ENCODE measurements at places on chromosomes 16 and 17.

- DNase-seq: peak; percentile 29
Measured at GRCh38 chr17:76132574-76133338, 8.3 kb downstream of the FOXJ1 start.

- no peak for DNase-seq
Measured at GRCh38 chr16:5442054-5442453, 344.5 kb upstream of the EEF2KMT start.

DNA sequence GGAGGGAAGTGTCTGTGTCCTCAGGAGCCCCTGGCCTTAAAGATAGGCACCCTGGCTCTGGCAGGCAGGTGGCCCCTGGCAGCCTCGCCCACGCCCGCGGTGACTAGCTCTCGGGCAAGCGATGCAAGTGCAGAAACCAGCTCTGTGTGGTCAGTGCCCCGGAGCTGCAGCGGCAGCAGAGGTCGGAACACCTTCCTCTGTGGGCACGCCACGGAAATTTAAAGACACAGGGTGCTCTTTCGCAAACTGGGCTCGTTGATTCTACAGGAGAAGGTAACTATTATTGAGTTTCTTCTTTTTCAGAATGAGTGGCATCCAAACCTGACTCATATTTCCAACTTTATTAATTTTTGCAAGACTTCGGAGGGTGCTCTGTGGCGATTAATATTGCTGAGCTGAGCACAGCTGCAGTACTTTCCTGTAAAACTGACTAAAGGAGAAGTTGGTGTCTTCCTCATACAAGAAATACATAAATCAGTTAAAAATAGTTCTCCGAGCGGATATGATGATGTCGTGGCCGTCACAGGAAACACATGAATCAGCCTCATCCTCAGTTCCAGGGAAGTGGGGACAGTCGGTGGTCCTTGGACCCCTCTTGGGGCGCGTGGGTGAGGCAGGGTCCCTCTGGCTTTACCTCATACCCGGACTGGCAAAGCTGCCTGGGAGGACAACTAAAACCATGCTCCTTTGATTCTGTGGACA, 120.2 kb downstream of the METRNL start:
- DNase-seq: no peak

GRCh38 chr17:9472094-9472493, 103.5 kb downstream of the STX8 start:
- DNase-seq: no peak

- no peak for DNase-seq
Measured at GRCh38 chr17:59786213-59786535, 78.7 kb downstream of the VMP1 start.

DNA sequence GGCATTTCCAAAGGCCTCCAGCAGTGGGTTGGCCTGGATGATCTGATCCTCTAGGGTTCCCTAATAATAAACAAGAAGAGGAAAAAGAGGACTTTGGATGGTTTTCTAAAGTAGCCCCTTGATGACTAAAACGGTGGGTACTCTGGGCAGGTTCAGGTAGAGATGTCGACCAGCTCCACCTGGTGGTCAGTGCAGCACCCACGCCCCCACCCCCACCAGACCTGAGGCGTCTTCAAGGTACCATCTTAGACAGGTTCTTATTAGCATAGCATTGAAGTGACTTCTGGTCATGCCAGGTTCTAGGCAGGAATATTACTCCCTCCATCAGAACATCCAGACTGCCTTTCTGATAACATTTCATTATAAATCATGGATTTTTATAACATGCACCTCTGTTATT, 15.0 kb downstream of the MYH13 start:
- no peak for DNase-seq

DNA sequence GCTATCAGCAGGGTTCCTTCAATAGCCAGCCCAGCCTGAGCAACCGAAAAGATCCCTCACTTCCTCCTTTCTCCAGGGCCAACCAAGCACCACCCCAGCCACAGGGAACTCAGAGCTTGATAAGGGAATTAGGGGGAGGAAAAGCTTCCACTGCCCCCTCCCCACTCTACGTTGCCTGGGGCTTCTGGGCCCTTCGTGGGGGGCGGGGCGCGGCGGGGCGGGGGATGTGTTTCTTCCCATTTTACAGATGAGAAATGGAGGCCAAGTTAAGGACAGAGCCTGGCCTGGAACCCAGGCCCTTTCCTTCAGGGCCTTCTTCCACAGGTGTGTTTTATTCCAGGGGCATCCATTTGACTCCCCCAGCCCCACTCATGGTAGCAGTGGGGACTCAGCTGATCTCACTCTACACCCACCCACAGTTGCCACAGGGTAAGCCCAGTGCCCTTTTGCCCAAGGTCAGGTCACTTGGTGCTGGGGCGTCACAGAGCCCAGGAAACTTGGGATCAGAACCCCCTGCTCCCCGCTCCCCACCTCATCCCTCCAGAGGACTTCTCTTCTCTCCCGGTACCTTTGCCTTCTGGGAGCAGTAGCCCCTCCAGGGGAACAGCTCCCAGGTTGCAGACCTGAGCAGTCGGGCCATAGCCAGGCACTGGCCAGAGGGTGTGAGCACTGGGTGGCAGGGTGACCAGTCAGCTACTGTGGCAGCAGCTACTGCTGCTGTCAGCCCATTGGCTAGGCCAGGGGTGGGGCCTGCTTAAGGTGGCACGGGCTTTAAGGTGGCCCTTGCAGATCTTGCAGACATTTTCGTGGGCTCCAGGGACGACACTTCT, at the start of gene LDHD:
LDHD (minus strand) TSS at position 700 of the 830 bp plus-strand sequence; CDS start at position 640, 60 bp downstream.
- no peak for DNase-seq

GRCh38 chr17:79850571-79851460, 11.6 kb upstream of the CBX4 start:
- no peak for DNase-seq

DNA sequence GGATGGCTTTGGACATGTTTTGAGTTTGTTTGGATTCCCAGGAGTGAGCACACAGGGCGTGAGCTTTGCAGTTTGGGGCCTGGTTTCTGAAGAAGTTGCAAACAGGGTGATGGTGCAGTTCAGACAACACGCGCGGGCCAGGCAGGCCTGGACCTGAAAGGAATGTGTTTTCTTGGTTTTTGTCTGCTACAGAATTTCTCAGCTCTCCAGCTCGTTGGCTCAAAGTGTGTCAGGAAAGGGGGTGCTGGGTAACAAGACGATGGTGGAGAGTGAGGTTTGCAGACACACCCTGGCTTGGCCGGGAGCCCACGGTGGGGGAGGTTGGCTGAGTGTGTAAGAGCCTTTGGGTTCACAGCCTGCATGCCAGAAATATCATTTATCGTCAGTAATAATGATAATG, 82.3 kb downstream of the CMIP start:
- no peak for DNase-seq

- no peak for DNase-seq
Measured at GRCh38 chr17:57080718-57081117, 4.3 kb upstream of the AKAP1 start.

GRCh38 chr17:47927821-47928400, 13.5 kb upstream of the PNPO start:
- DNase-seq: no peak

- no peak for DNase-seq
Measured at GRCh38 chr17:18938692-18939023, 13.3 kb upstream of the SLC5A10 start.

GRCh38 chr16:23408823-23409298, 44.1 kb downstream of the COG7 start:
- DNase-seq: peak; percentile 77

GRCh38 chr16:558298-559020, 1.7 kb upstream of the PRR35 start:
- no peak for DNase-seq

DNA sequence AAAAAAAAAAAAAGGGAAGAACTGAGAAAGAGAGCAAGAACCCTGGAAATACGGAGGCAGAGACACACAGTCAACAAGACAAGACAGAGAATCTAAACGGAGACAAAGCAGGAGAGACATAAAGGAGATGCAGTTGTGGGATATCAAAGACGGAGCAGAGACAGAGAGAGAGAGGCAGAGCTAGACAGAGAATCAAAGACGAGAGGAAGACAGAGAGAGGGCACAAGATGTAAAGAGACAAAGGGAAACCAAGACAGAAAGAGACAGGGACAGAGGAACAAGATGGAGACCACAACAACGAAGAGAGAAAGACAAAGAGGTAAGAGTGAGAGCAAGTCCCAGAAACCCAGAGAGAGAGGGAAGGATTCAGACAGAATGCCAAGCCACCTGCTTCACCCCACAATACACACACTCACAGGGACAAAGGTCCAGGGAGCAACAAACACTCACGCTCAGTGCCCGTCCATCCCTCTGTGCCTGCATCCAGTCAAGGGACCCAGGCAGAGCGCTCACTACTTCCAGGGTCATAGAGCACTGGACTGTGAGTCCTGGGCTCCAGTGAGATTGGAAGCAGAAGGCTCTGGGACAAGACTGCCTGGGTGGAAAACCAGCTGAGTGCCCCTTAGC, 88.9 kb downstream of the C16orf78 start:
- DNase-seq: no peak

DNA sequence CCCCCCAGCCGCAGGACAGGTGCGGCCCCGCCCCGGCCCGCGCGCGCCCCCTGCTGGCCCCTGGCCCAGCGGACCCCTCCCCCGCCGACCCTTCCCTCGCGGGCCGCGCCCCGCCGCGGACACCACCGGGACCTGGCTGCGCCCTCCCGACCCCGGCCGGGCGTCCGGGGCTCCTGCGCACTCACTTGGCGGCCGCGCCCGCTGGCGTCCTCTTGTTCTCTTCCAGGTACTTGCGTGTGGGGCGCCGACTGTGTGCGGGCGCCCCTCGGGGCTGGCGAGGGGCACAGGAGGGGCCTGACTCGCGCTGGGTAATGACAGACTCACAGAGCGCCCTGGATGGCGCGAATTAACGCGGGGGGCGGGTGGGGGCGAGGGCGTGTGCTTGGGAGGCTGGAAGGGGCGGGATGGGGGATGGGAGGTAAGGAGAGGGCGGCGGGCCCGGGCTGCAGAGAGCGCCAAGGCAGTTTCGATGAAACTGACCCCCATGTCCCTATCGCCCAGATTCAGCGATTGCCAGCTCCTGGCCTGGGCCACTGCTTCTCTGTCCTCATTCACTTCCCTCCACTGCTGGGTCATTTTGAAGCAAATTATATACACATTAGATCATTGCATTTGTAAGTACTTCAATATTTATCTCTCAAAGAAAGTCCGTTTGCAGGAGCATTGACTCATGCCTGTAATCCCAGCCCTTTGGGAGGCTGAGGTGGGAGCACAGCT, 445 bp upstream of the DBNDD1 start:
- DNase-seq: no peak

DNA sequence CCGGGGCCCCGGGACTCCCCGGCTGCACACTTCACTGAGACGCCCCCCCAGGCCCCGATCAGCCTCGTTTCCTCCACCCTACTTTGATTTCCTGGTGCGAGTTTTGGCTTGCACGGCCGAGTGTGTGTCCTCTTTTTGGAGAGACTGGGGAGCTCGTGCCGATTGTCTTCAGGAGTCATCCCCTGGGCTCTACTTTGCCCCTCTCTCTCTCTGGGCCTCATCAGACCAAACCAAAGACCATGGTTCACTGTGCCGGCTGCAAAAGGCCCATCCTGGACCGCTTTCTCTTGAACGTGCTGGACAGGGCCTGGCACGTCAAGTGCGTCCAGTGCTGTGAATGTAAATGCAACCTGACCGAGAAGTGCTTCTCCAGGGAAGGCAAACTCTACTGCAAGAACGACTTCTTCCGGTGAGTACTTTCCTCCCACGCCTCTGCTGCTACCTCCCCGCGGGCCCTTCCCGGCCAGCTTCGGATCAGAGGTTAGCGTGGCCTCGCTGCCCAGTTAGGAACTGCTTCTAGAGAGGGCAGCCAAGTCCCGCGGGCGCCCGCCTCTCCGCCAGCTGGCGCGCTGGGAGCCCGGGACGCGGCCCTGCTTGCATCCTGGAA, 787 bp downstream of the LHX1 start:
- no peak for DNase-seq

GRCh38 chr16:68479271-68479670, 31.0 kb upstream of the SMPD3 start:
- DNase-seq: no peak

GRCh38 chr16:55832773-55833691, at the start of gene CES1:
CES1 (minus strand) TSS chr16:55833096; CDS start chr16:55833055, 41 bp downstream.
- no peak for DNase-seq

- no peak for DNase-seq
Measured at GRCh38 chr16:51359141-51359955, 208.3 kb upstream of the SALL1 start.

GRCh38 chr16:69323415-69323814, 7.0 kb downstream of the PDF start:
- DNase-seq: no peak

DNA sequence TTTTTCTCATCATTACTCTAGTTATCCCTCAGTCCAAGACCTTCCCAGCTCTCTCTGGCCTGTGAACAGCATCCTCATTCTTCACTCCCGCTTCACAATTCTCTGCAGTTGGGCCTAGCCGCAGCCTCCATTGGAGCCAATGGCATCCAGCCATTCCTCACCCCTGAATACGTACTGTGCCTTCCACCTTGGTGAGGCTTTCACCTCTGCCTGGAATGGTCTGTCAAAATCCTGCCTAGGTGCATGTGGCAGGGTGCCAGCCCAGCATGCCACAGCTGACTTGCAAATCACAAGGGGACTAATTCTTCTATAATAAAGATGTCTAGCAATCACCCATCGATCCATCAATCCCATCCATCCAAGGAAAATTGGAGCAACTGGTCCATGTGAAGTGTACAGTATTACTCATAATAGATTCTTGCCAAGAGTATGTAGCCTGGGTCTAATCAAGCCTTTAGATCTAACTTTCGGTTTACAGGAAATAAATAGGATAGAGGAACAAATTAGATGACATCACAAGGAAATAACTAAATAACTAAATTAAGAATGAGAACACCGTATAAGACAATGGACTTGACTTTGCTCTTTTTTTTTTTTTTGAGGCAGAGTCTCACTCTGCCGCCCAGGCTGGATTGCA, 5.1 kb upstream of the CX3CL1 start:
- no peak for DNase-seq

- DNase-seq: no peak
Measured at GRCh38 chr17:3828151-3828851, 17.7 kb downstream of the NCBP3 start.

GRCh38 chr17:40582328-40582901, 17.1 kb upstream of the CCR7 start:
- peak; percentile 78 for DNase-seq

GRCh38 chr17:20922128-20922670, 120.6 kb downstream of the USP22 start:
- no peak for DNase-seq

GRCh38 chr17:2058586-2059546, 4.0 kb downstream of the HIC1 start:
- DNase-seq: no peak

Measured in NCI-H2029 treated with DMSO at 0.1 percent for 48 hours (cell line).